NCI-H1417 (cell line): ENCODE measurements at places on chromosomes 16 and 17.
A peak's percentile ranks its signal among the peaks of the same experiment; 100 is the strongest.

- no peak for DNase-seq
Measured at GRCh38 chr17:77476006-77476405, 335.2 kb downstream of the SEC14L1 start.

- no peak for DNase-seq
Measured at GRCh38 chr17:32495359-32496231, 8.8 kb downstream of the CDK5R1 start.

- no peak for DNase-seq
Measured at GRCh38 chr17:19312406-19312805, 50.1 kb downstream of the B9D1 start.

GRCh38 chr17:77451894-77452852 is 311.4 kb downstream of the SEC14L1 start:
- DNase-seq: peak; percentile 84

DNA sequence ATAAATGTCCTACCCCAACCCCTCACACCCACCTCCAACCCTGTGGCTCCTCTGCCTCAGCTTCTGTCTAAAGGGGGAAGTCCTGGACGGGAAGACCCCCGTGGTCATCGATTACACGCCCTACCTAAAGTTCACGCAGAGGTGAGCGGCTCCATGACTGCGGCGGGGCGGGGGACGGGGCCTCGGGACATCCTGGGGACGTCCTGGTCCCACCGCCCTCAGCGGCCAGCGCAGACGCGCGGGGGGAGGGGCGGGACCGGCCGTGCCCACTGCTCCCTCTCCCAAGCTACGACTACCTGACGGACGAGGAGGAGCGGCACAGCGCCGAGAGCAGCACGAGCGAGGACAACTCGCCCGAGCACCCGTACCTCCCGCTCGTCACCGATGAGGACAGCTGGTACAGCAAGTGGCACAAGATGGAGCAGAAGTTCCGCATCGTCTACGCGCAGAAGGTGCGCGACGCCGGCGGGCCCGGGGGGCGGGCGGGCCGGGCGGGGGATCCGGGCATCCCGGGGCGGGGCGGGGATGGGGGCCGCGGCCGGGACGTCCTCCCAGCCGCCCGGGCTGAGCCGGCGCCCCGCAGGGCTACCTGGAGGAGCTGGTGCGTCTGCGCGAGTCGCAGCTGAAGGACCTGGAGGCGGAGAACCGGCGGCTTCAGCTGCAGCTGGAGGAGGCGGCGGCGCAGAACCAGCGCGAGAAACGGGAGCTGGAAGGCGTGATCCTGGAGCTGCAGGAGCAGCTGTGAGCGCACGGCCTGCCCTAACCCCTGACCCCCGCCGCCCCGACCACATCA is 6.7 kb downstream of the RUNDC3A start:
- peak; percentile 18 for DNase-seq

GRCh38 chr17:27378482-27379175 is 77.6 kb upstream of the KSR1 start:
- DNase-seq: no peak

DNA sequence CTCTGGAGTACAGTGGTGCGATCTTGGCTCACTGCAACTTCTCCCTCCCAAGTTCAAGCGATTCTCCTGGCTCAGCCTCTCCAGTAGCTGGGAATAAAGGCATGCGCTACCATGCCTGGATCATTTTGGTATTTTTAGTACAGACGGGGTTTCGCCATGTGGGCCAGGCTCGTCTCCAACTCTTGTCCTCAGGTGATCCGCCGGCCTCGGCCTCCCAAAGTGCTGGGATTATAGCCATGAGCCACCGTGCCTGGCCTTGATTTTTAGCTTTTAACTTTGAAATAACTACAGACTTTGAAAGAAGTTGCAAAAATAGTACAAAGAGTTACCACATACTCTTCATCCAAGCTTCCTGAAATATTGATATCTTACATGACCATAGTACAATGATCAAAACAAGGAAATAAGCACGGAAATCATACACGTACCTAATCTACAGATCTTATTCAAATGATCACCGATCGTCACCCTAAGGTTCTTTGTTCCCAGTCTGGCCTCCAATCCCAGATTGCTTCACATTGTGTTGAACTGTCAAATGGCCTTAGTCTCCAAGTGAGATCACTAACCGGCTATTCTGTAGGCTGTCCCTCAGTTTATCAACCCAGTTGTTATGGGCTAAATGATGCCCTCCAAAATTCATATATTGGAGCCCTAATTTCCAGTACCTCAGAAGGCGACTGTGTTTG is 18.4 kb downstream of the NPIPA1 start:
- no peak for DNase-seq

GRCh38 chr17:76000755-76001521 is at the start of gene CDK3:
TSS of gene CDK3 (plus strand) at chr17:76000855. CDS start at chr17:76001426, 571 bp downstream.
- DNase-seq: no peak

DNA sequence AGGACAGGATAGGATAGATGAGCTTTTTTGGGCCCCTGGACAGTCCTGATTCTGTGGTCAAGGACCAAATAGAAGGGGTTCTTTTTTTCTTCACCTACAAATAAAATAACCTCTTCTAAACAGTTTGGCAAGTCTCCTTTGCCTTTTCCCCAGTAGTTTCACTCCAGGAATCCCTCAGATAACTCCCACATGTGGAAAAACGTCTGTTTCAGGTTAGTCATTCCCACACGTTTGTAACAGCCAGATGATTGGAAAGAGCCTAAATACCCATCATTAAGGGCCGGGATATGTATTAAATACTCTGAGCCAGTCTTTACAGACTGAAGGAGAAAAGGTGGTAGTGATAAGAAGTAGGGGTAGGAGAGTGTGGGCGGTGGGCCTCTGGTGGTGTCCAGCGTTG is 58.3 kb downstream of the PLD6 start:
- no peak for DNase-seq

GRCh38 chr17:58403311-58403710 is 14.0 kb downstream of the RNF43 start:
- DNase-seq: no peak

GRCh38 chr17:9199571-9200551 is 178.6 kb downstream of the NTN1 start:
- no peak for DNase-seq

- no peak for DNase-seq
Measured at GRCh38 chr17:61000911-61001310, 323.3 kb downstream of the BCAS3 start.

DNA sequence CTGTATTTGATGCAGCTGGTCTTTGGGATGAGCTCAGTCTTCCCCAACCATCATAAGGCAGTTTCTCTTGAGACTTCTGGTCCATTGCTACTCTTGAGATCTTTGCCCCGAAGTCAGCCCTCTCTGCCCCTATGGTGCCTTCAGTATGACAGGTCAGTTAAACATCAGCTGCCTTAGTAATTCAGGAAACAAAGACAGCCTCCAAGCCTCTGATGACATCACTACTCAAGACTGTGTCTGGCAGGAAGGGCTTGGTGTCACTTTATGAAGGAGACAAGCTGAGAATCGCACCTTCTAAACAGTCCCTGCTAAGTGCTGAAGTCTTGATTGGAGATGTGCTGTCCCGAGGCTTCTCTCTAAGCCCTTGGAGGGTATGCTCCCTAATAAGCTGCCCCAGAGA is 104.9 kb upstream of the TBX2 start:
- DNase-seq: no peak

GRCh38 chr17:36727052-36727451 is 125.7 kb downstream of the MRM1 start:
- DNase-seq: no peak

- peak; percentile 94 for DNase-seq
Measured at GRCh38 chr17:66661411-66662256, 173.3 kb upstream of the CACNG5 start.

DNA sequence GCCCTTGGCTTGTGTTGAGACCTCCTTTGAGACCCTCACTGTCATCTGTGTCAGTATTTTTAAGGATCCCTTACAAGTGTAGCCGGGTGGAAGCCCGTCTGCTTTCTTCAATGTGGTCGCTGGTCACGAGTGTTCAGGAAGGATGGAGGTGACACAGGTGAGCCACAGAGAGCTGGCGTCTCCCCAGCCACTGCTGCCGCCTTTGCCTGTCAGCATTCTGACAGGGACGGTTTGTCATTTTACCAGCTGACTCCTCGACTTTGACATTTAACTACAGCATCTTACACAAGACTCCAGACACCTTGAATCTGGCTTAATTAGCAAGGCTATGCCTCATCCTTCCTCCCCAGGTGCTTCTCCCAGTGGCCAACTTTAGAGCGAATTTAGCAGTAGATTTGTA is 56.3 kb upstream of the MPHOSPH6 start:
- no peak for DNase-seq

- DNase-seq: no peak
Measured at GRCh38 chr17:33517746-33518145, 224.7 kb upstream of the ASIC2 start.

GRCh38 chr16:27385398-27385797 is 16.6 kb upstream of the IL21R start:
- no peak for DNase-seq

- DNase-seq: no peak
Measured at GRCh38 chr17:27596566-27597187, 34.3 kb upstream of the LGALS9 start.

DNA sequence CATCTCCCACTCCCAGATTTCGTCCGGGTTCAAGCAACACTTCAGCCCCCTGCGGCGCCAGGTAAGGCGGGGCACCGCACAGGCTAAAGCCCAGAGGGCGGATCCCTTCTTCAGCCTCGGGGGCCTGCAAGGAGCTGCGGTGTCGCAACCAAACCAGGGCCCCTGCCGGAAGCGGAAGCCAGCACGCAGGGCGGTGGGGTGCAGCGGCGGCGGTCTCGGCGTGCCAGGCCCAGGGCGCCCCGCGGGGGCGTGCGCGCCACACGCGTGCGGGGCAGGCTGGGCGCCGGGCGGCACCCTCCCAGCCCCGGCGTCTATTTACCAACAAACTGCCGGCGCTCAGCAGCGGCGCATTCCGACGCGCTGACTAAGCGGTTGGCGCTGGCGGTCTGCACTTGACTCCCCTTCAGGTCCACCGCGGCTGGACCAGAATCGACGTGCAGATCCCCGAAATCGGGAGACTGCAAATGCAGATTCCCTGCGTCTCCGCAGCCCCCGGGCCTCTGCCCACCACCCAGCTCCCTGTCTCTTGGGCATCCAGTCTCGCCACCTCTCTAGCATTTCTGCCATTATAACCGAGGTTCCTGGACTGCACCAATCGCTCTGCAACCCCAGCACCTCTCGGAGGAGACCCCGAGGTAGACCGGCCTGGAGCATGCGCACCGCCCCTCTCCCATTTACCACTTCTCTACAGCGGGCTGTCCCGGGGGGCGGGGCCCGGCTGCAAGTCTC is 421 bp upstream of the DLX4 start:
- DNase-seq: peak; percentile 80

DNA sequence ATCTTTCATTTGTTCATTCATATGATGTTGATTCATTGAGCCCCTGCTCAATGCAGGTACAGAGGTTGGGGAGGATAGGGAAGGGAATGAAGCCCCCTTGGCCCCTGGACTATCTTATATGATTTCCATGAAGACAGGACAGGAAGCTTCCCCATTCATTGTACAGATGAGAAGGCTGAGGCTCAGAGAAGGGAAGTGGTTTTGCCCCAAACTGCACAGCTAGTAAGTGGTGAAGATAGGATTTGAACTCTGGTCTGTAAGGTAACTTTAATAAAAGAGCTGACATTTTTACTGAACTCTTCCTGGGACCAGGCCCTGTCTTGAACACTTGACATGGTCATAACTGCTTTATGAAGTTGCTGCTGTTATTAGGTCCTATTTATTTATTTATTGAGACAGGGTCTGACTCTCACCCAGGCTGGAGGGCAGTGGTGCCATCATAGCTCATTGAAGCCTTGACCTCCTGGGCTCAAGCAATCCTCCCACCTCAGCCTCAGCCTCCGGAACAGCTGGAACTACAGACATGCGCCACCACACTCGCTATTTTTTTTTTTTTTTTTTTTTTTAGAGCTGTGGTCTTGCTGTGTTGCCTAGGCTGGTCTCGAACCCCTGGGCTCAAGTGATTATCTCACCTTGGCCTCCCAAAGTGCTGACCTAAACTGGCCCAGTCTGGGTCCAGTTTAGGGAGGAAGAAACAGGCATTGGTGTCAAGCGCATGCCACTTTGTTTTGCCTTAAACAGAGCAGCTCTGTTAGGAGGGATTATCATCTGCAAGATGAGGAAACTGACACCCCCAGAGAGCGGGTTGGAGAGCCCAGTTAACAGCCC is 5.0 kb downstream of the CTF1 start:
- DNase-seq: no peak

DNA sequence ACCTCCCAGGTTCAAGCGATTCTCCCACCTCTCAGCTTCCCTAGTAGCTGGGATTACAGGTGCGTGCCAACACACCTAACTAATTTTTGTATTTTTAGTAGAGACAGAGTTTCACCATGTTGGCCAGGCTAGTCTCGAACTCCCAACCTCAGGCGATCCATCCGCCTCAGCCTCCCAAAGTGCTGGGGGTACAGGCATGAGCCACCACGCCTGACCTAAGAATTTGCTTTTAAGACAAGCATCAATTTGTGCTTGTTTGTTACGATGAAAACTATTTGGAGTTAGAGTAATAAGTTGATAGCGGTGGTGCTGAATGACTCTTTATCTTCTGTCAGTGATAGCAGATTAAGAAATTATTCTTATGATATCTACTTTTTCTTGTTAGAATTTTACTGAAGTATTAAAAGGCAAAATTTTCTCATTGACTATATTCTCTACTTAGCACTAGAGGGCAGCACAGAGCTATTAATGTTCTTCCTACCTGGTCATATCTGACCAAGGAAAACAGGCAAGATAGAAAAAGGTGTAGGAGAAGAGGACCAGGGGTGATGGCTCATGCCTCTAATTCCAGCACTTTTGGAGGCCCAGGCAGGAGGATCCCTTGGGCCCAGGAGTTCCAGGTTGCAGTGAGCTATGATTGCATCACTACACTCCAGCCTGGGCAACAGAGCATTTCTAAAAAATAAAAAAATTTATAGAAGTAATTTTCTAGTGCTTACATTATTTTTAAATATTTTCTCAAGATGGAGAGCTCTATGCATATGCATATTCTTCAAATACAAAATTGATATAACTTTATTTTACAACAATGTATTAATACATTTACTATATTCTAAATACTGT is 24.5 kb downstream of the STXBP4 start:
- peak; percentile 17 for DNase-seq

DNA sequence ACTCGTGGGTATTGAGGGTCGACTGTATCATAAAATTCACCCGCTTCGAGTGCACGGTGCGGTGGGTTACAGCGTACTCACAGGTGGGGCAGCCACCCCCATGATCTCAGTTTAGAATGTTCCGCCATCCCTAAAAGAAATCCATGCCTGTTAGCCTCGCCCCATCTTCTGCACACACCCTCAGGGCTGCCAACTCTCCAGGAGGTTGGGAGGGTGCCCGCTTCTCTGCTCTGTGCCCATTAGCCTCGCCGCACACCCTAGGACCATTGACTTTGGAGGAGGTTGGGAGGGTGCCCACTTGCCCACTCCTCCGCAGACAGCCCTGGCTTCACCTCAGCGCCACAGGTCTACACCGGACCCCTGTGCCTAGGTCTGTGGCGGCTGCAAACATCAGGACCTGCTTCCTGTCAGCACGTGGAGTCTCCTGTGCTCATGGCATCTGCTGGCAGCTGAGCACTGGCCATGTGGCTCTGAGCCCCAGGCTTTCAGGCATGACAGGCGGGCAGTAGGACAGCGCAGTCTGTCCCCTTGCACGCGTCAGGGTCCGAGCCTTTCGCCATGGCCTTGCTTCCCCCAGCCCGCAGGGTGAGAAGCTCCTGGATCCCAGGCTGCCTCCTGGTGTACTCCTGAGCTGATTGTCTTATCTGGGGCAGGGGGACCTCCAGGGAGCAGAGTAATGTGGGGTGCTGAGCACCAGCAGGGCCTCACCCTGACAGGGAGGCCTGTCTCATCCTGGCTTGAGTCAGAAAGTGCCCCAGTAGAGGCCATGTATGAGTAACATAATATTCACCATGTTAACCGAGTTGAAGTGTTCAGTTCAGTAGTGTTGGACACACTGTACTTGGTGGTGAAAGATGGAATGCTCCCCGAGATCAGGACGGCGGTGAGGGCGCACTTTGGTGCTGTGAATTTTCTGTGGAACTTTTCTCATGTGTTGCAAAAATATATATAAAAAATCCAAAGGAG is 21.9 kb downstream of the NME3 start:
- no peak for DNase-seq
